EH (cell line): ENCODE measurements at places on chromosomes 1 and 21.

GRCh38 chr1:181169281-181169865, 80.9 kb downstream of the IER5 start:
- no peak for DNase-seq

GRCh38 chr1:12603224-12603623, 14.8 kb downstream of the DHRS3 start:
- no peak for DNase-seq

DNA sequence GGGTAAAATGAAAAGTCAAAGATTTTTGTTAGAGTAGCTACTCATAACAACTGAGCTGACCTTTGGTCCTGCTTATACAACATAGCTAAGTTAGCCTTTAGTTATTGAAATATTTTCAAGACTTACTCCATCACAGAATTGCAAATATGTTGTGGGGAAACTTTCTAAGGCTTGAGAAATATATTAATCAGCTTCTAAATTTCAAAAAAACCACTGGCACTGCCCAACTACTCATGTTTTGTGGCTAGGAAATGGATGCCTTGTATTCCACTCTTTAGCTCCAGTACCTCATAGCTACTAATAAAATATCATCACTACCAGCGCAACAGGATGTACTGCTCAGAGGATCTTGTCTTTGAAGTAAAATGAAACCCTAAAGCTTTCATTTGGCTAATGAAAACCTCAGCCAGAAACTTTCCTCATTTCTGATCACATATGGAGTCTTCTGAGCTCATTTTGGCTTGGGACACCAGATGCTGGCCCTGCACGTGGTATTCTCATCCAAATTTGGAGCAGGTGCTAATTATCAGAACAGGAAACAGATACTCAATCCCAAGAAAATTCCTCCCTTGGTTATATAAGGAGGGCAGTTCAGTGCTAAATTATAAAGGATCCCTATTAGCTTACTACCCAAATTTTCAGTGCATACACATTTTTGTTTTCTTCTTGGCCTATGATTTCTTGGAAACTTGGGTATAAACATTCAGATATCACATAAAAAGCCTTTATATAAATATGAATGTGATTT, 690.7 kb downstream of the ADGRL2 start:
- peak; percentile 1 for DNase-seq

DNA sequence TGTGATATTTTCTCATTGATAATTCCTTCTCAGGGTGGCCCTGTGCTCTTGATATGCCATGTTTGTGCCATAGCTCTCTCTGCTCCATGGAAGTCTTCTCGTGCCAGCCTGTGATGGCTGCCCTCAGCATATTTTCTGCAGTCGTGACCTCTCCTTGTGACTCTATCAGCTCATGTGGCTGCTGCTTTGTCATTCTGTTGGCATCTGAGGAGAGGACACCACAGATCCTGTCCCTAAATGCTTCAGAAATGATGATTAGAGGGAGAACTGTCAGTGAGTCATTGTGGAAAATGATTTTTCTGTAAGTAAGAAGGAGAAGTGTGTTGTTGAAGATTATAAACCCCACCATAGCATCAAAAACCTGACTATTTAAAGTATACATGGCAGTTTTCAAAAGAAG, 286.0 kb downstream of the ADGRL2 start:
- DNase-seq = peak; percentile 8

DNA sequence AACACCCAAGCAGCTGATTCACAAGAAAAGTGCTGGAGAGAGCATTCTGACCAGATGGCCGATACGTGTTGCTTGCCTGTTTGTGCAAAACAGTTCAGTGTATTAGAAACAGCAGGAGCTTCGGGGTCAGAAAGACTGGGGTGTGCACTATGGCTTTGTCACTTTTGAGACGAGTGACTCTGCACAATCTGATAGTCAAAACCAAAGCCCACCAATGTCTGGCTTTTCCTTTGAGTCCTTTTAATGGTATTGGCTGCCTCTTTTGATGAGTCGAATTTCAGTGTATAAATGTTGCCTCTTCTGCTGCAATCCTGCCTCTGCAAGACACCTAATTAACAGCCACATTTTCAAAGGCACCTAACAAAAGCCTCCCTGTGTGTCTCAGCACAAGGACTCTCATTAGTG, 444.6 kb downstream of the AJAP1 start:
- DNase-seq = no peak

- no peak for DNase-seq
Measured at GRCh38 chr1:10087210-10087609, 54.5 kb downstream of the UBE4B start.

- no peak for DNase-seq
Measured at GRCh38 chr21:25362375-25363267, 244.7 kb downstream of the MRPL39 start.

DNA sequence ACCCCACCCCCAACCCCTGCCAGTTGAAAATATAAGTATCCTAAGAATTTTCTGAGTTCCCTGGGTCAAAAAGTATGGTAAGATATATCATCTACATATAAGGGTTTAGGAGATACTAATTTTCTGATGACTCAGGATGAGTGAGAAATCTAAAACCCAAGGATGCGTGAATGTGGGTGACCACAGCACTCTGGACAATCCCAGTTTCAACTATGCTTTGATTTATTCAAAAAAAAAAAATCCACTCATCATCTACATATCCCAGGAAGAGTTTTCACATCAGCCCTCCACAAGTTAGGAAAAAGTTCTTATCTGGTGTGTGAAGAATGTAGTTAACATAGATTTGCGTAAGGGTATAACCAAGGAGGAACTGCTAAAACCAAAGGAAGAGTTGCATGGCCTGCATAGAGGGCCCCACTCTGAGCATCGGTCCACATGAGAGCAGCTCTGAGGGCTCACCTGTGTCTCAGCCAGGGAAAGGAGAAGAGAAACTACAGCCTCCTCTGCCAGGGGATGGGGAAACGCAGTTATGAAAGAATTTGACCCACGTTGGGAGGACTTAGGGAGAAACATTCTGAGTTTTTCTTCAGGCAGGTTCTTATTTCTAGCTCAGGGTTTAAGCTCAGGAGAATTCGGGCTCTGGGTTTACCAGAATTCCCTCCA, 18.8 kb downstream of the LAMB3 start:
- peak; percentile 85 for DNase-seq

DNA sequence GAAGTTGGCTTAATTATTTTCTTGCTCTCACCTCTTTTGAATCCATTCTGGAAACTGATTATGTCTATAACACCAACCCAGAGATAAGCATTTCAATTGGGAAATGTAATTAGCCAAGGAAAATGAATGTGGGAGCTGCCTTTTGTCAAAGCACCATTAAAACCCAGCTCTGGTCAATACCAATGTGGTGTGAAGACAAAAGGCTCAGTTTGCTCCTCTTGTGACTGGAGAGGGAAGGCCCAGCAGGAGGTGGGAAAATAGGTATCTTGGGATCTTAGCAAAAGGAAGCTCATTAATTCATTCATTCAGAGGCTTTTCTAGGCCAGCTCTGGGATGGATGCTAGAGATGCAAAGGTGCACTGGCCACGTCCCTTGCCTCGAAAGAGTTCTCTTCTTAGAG, 75.0 kb upstream of the SELENON start:
- no peak for DNase-seq

GRCh38 chr1:23751050-23751814, 8.0 kb downstream of the ELOA start:
- peak; percentile 62 for DNase-seq

GRCh38 chr1:23483321-23484252, at the start of gene ASAP3:
Gene ASAP3, minus strand, starts transcription at chr1:23484179. Its CDS starts 46 bp downstream, at chr1:23484133.
- DNase-seq = peak; percentile 68

DNA sequence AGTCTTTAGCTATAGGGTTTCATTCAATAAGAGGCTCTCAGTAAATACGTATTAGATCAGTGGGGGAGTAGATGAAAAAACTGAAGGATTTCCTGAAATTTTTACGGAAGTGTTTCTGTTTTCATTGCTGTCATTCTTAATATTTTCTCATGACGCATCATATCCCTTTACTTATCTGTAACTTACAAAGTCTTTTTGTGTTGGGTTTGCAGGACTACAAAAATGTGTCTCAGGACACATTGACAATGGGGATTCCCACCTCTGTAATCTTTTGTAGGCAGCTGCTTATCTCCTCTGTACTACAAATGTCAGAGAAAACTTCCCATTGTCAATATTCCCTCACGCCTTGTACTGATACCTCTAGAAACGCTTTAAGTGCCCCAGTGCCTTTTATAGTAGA, 35.5 kb downstream of the CRP start:
- no peak for DNase-seq

DNA sequence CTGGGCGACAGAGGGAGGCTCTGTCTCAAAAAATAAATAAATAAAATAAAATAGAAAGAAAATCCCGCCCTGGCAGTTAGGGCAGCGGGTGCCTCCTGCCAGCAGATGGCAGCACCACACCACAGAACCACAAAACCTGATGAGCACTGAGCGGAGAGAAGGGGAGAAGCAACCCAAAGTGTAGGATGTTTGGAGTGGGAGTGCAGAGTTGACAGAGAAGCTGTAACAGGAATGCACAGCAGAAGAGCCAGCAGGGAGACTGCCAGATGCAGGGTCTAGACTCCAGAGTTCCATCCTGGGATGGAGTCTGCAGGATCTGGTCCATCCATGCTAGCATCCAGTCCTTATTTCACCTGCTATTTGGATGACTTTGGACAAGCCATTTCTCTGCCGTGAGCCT, 29.7 kb upstream of the KIRREL1 start:
- DNase-seq = peak; percentile 74

- no peak for DNase-seq
Measured at GRCh38 chr1:185063719-185064118, 18.4 kb downstream of the RNF2 start.

GRCh38 chr21:16578912-16579311, 849.1 kb downstream of the USP25 start:
- no peak for DNase-seq

DNA sequence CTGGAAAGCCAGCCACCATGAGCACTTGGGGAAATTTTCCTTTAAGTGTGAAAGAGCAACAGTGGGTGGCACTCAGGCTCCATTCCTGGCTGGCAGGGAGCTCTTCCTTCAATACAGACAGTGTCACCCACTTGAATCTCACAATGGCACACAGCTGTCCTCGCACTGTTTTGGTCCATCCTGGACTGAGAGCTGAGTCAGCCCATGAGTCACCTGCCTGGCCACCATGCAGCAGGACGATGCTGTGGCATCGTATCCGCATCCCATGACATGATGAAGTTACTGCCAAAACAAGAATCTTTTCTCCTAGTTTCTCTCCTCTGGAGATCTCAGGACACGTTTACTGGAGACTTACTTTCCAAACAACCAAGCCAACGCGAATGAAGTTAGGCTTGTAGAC, 6.0 kb downstream of the TMPRSS2 start:
- DNase-seq = no peak

- DNase-seq = no peak
Measured at GRCh38 chr1:13820456-13820855, 120.5 kb downstream of the PRDM2 start.
